ENCODE measurements at places on chromosomes 7 and 10.

- DNase-seq = peak; percentile 38
Measured at GRCh38 chr10:69957886-69958555, 94.6 kb upstream of the MACROH2A2 start.

GRCh38 chr7:41661596-41661995 is 41.3 kb downstream of the INHBA start:
- DNase-seq = no peak

DNA sequence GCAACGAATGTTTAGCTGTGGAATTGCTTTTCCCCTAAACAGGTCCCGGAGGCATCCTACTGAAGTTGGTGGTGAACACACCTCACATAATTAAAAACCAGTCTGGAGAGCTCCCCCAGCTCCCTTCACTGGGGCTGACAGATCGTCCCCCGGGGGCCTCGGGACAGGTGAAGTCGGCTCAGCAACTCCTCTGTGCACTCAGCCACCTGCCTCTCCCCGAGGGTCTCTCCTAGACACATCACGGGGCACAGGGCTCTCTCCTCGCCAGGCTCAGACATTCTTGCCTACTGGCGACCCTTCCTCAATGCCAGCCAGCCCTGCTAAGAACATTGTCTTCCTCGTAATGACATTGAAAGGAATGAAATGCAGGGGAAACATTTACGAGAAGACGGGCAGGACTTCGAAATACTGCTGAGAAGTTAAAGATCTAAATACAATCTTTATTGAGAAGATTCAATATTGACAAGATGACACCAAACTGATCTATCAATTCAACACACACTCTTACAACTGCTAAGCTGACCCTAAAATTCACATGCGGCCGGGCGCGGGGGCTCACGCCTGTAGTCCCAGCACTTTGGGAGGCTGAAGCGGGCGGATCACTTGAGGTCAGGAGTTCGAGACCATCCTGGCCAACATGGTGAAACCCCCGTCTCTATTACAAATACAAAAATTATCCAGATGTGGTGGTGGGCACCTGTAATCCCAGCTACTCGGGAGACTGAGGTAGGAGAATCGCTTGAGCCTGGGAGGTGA is 88.1 kb upstream of the DNAAF5 start:
- no peak for DNase-seq

DNA sequence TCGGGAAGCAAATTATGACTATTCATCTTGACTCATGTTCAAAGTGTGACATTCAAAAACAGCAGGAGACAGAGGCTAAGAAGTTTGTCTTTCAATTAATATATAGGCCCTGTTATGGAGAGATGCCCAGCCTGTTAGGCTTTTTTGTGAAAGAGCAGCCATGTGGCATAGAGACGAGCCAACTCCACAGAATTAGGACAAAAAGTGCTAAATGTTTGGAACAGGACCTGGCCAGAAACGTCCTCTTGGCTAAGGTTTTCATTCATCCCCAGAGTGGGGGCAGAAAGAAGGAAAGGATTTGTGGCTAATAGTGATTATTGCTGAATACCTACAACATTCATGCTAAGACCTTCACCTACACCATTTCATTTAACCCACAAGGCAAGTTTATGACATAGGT is 324.7 kb upstream of the NPVF start:
- no peak for DNase-seq

DNA sequence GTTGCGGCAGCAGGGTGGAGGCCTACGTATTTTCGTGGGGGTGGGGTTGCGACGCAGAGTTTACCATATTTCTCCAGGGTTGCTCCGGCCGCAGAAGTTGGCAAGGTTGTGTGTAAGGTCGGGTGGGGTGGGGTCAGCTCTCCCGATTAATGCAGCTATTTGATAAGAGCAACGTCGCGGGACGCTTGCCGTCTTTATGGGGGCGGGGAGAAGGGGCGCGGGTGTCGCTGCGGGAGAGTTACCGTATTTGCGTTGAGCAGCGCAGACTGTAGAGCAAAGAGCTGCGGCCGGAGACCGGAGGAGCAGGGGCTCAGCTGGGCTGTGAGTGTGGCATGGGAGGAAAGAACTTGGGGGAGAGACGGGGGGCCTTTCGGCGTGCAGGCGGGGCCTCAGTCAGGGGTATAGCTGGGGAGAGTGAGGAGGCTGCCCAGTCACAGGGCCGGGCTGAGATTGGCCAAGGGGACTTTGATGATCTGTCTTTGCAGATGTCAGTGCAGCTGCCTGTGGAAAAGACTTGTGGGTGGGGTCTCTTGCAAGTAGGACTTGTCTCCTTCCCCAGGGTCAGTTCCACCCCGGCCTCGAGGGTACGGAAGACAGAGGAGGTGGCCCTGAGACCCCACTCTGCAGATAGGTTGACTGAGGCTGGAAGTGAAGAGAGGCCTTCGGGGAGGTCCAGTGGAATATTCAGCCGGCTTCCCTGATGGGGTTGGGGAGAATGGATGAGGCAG is 26.6 kb downstream of the ZNF775 start:
- DNase-seq = peak; percentile 82

GRCh38 chr7:1923409-1924257 is 253.6 kb downstream of the ELFN1 start:
- DNase-seq = no peak

DNA sequence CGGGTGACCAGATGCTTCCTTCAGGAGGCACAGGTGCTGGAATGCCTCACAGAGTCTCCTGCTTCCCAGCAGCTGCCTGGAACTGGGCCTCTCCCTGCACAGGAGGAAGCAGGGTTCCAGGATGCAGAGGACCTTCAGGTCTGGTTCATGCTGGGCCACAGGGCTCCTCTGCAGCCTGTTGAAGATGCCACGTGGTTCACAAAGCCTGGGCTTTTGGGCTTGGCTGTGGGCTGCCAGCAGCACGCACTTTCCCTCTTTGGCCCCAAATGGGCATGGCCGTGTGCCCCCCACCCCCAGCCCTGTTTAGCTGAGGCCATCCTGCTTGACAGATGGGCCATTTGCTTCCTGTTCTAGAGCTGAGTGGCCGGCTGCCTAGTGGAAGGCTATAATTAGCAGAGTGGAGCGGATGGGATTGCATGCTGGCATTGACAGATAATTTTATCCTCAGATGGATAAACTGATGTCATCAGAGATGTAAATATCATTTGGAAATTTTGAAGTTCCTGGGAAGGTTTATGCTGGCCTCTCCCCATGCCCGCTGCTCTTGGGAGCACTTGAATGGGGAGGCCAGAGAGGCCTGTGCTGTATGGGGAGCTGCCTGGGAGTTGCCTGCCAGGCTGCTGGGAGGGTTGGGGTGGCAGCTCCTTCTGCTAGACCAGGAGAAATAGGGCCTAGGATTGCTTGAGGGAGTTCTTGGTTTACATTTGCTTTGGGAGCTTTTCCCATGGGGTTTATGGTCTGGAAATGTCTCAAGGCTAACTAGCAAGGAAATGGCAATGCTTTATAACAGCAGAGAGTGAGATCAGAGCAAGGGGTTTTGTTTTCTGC is 28.2 kb downstream of the TSPAN15 start:
- DNase-seq = peak; percentile 54

DNA sequence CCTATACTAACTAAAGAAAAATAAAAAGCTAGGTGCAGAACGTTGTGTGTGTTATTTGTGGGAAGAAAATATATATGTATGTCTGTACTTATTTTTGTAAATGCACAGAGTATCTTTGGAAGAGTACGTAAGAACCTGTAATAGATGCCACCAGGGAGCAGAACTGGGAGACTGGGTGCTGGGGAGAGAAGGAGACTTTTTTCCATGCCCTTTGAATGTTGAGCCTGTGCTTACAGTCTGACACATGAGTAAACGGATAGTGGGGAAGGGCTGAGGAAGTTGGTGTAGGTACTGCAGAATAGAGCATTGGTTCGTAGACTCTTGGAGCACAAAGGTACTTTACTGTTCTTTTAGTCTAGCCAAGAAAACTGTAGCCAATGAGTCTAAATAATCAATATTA is 1.3 kb upstream of the SCRN1 start:
- no peak for DNase-seq

DNA sequence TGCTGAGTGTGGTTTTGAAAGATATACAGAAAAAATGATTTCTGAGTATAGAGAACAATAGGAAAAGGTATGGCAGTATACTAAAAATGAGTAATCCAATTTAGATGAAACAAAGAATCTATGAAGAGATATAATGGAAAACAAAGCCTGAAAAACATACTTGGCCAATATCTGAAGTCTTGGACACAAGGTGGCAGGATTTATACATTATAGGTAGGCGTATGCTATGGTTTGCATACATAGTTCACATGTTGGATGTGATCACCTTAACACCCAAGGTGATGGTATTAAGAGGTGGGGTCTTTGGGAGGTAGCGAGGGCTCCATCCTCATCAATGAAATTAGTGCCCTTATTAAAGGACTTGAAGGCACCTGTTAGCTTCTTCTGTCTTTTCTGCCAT is 34.5 kb upstream of the BPGM start:
- DNase-seq = no peak

GRCh38 chr7:135910393-135911036 is 66.6 kb downstream of the MTPN start:
- DNase-seq = no peak

DNA sequence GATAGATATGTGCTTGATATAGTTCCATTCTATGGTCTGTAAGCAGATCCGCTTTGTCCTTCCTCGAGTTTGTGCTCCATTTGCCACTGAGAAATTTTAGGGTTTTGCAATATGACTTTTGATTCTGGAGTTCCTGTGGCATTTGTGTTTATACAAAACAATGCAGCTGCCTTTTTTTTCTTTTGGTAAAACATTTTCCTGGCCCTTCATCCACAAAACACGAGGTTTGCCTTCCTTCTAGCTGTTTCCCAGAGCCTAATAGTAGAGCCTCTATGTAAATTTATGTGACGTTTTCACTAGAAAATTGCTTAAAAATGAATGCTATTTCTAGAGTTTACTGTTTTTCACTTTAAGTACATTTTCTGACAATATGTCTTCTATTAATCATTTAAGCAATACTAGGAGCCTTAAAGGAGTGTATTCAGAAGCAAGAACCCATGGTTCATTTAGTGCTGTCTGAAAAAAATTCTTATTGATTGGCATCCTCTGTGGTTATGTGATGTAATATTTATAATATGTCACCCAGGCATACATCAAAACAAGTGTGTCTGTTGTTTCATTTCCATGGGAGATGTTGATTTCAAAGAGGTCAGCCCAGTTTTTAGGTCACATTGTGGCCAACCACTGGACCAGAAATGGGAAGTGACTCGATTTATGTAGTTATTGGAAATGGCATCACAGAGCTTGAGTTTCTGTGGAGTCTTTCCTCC is 618.3 kb downstream of the LRMDA start:
- DNase-seq = no peak

GRCh38 chr7:88331322-88331721 is 24.6 kb upstream of the STEAP4 start:
- DNase-seq = no peak

DNA sequence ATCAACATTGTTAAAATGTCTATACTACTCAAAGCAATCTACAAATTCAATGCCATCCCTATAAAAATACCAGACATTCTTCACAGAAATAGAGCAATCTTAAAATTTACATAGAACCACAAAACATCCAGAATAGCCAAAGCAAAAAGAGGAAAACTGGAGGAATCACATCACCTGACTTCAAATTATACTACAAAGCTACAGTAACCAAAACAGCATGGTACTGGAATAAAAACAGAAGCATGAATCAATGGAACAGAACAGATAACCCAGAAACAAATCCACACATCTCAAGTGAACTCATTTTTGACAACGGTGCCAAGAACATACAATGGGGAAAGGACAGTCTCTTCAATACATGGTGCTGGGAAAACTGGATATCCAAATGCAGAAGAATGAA is 87.3 kb upstream of the EGFR start:
- no peak for DNase-seq

DNA sequence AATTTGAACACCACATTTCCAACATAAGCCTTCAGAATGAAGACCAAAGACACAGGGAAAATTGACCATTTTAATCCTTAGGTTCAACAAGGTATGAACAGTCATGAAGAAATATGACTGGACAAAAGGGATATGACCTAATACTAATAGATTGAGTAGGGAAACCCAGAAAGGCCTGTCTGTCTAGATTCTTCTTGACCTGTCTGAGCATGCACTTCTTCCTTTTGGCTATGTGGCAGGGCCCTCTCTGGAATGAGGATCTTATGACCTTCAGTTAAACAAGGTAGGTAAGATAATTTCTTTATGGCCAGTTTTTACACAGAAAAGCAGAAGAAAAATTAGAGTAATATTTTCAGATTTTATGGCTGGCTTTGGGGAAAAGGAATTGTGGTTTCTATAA is 3.0 kb upstream of the PHYHIPL start:
- no peak for DNase-seq
